ENCODE measurements at places on chromosomes 11 and 22. TPM values are rescaled to one million over a fixed set of nuclear protein-coding genes. Genes with fewer than 3 reads are reported as not detected.

DNA sequence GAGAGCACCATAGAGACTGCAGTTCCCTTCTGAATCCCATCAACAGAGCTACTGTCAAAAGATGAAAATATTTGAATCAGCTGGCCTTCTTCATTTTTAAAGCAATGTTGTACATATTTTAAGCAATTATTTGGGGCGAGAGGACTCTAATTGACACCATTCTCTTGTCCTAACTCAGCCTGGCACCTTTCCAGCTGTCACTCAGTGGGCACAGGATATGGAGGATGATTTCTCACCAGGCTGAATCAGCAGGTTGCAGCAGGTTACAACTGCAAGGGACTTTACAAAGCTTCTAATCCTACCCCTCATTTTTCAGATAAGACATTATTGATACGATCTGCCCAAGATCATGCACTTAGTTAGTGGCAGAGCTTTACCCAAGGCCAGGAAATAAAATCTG is 11.9 kb upstream of the WT1 start:
- no peak overlapping the region for H3K27ac ChIP-seq
- no peak for DNase-seq
- H3K27me3 ChIP-seq: peaks cover 24% of the 10 kb centered on the region
- no peak overlapping the region for H3K4me3 ChIP-seq

DNA sequence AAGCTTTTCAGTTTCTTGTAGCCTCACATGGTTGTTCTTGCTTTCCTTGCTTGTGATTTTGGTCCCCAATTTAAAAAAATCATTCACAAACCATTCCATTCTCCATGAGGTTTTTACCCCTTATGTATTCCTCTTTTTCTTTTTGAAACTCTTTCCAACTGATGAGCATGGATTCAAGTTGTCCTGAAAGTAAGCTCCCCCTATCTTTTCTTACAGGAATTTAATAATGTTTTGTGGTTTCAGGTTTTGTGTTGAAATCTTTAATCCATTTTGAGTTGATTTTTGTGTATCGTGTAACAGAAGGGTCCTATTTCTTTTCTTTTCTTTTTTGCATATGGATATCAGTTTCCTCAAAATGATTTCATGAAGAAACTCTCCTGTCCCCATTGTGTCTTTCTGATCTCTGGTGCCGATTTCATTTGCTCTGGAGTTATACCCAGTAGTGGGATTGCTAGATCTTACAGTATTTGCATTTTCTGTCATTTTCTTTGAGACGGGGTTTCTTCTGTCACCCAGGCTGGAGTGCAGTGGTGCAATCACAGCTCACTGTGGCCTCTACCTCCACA is 58.5 kb downstream of the LRRC74B start:
- H3K4me3 ChIP-seq: no peak overlapping the region
- DNase-seq: no peak
- H3K27ac ChIP-seq: no peak overlapping the region
- H3K36me3 ChIP-seq: no peaks in the 10 kb centered on the region
- peaks cover 35% of the 10 kb centered on the region for H3K4me1 ChIP-seq

GRCh38 chr11:73940801-73941570 is 9.8 kb upstream of the DNAJB13 start:
- no peak overlapping the region for H3K27ac ChIP-seq
- H3K36me3 ChIP-seq: no peaks in the 10 kb centered on the region
- no peaks in the 10 kb centered on the region for H3K4me1 ChIP-seq
- no peak for DNase-seq
- H3K27me3 ChIP-seq: no peaks in the 10 kb centered on the region

Gene CALCB
- 0.22 TPM for total RNA-seq

- H3K36me3 ChIP-seq: no peaks in the 10 kb centered on the region
- H3K4me3 ChIP-seq: no peak overlapping the region
- no peaks in the 10 kb centered on the region for H3K4me1 ChIP-seq
- DNase-seq: no peak
Measured at GRCh38 chr11:32752001-32752400, 42.5 kb downstream of the CCDC73 start.

GRCh38 chr11:73189315-73189714 is 28.8 kb upstream of the P2RY2 start:
- peaks cover 59% of the 10 kb centered on the region for H3K4me1 ChIP-seq
- no peak for DNase-seq
- H3K36me3 ChIP-seq: no peaks in the 10 kb centered on the region
- no peaks in the 10 kb centered on the region for H3K27me3 ChIP-seq
- H3K4me3 ChIP-seq: no peak overlapping the region

DNA sequence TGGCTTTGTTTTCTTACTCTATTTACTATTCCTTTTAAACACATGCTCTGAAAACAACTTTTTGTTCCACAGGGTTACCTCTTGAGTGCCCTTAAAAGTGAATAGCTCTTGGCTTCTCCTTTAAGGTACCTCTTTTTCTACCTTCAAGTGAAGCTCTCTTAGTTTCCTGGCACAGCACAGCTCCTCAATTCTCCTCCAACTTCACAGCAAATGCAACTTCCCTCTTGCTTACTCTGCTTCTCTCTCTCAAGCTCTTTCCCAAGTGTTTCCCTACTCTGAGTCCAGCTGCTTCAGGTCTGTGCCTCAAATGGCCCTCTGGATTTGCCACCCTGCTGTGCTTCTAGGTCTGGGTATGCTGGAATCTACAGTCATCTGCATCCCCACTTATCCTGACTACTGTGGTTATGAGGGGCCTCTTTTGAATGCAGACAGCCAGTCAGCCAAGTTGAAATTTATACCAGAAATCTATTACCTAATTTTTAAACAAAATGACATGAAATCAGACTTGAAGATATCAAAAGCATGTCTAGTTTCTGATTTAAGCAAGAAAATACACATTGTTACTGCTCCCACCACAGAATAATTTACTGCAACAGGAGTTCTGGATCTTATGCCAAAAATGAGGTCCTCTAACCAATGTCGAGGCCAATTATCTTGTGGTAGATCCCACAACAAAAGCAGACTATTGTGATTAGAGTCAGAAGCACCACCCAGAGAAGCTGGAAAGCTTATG is 371.1 kb downstream of the SOX6 start:
- no peak overlapping the region for H3K27ac ChIP-seq
- H3K4me3 ChIP-seq: no peak overlapping the region
- DNase-seq: no peak
- H3K4me1 ChIP-seq: no peaks in the 10 kb centered on the region

GRCh38 chr11:104653407-104653806 is 244.9 kb downstream of the CASP12 start:
- DNase-seq: no peak
- no peak overlapping the region for H3K4me3 ChIP-seq
- no peaks in the 10 kb centered on the region for H3K27me3 ChIP-seq
- no peaks in the 10 kb centered on the region for H3K4me1 ChIP-seq

Gene ANGPTL5
- not detected for total RNA-seq

Gene PANX3
- total RNA-seq: not detected

DNA sequence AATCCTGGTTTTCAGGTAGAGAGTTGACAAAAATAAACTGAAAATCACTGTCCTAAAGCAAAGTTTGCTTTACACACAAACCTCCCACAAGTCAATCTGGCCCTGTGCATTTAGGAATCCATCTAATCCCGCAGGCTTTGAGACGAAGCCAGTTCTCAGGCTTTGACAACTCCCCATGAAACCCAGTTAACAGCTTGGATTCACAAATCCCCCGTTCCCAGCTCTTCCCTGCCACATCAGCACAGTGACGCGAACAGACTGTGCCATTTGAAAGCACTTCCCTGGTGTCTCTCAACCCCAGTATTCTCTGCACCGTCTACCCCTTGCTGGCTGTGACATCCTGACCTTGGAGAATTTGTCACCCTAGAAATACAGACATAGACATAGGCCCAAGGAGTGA is 117.8 kb downstream of the OPCML start:
- no peaks in the 10 kb centered on the region for H3K27me3 ChIP-seq
- no peak overlapping the region for H3K27ac ChIP-seq
- H3K4me1 ChIP-seq: no peaks in the 10 kb centered on the region
- no peak for DNase-seq
- no peaks in the 10 kb centered on the region for H3K36me3 ChIP-seq

GRCh38 chr11:85805387-85805786 is 5.6 kb downstream of the SYTL2 start:
- H3K4me1 ChIP-seq: peaks cover 26% of the 10 kb centered on the region
- no peak for DNase-seq
- H3K4me3 ChIP-seq: no peak overlapping the region
- H3K27ac ChIP-seq: no peak overlapping the region
- no peaks in the 10 kb centered on the region for H3K36me3 ChIP-seq

Gene C22orf42
- not detected for total RNA-seq

- no peak overlapping the region for H3K4me3 ChIP-seq
- H3K27me3 ChIP-seq: no peaks in the 10 kb centered on the region
- no peaks in the 10 kb centered on the region for H3K4me1 ChIP-seq
- no peak overlapping the region for H3K27ac ChIP-seq
- H3K36me3 ChIP-seq: no peaks in the 10 kb centered on the region
Measured at GRCh38 chr11:74650498-74650897, 58.1 kb downstream of the POLD3 start.

DNA sequence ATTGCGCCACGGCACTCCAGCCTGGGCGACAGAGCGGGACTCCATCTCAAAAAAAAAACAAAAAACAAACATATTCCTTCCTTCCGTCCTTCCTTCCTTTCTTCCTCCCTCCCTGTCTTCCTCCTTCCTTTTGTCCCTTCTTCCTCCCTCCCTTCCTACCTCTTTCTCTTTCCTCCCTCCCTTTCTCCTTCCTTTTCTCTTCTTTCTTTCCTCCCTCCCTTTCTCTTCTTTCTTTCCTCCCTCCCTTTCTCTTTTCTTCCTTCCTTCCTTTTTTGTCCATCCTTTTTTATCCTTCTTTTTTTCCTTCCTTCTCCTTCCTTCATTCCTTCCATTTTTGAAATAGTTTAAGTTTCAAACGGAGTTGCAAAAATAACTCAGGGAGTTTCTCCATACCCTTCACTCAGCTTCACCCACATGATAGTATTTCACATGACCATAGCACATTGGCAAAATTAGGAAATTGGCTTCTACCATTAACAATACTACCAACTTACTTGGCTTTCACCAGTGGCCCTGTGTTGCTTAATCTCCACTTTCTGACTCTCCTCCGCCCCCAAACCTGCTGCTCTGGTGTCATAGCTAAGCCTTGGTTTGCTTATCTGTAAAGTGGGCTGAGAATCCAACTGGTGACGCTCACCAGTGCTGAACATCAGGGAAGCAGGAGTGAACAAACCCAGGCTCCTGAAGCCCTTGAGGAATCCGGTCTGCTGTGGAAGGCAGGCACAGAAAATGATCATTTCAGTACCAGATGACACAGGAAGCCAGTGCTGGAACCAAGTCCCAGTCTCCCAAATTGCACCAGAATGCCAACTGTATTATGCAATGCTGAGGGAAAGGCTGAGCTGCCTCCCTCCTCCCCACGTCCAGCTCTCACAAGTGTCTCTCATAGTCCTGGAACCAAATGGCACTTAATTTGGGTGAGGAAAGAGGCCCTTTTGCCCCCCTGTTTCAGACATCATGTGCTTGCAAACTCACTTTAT is 17.2 kb upstream of the CRYBB3 start:
- H3K27ac ChIP-seq: no peak overlapping the region
- peaks cover 7% of the 10 kb centered on the region for H3K36me3 ChIP-seq
- H3K4me1 ChIP-seq: no peaks in the 10 kb centered on the region
- no peaks in the 10 kb centered on the region for H3K27me3 ChIP-seq
- no peak overlapping the region for H3K4me3 ChIP-seq
- DNase-seq: no peak

GRCh38 chr22:50306753-50307749 is at the start of gene PLXNB2:
PLXNB2 (minus strand) TSS chr22:50307646; CDS start chr22:50290584, 17,062 bp downstream.
- H3K27me3 ChIP-seq: no peaks in the 10 kb centered on the region
- peaks cover 58% of the 10 kb centered on the region for H3K4me1 ChIP-seq
- DNase-seq: peak; percentile 56
- peak within 1 kb of the TSS; percentile 91 for H3K4me3 ChIP-seq

- no peak for DNase-seq
- no peaks in the 10 kb centered on the region for H3K36me3 ChIP-seq
- no peak overlapping the region for H3K27ac ChIP-seq
- no peak overlapping the region for H3K4me3 ChIP-seq
Measured at GRCh38 chr11:76588455-76589325, 81.9 kb downstream of the LRRC32 start.

GRCh38 chr11:106463796-106464201 is 386.3 kb downstream of the AASDHPPT start:
- no peaks in the 10 kb centered on the region for H3K4me1 ChIP-seq
- H3K27ac ChIP-seq: no peak overlapping the region
- no peaks in the 10 kb centered on the region for H3K27me3 ChIP-seq
- DNase-seq: no peak

Gene OR52E8
- not detected for total RNA-seq

GRCh38 chr22:35660291-35661127 is 12.3 kb downstream of the APOL6 start:
- H3K27me3 ChIP-seq: no peaks in the 10 kb centered on the region
- no peak overlapping the region for H3K27ac ChIP-seq
- no peaks in the 10 kb centered on the region for H3K4me1 ChIP-seq

DNA sequence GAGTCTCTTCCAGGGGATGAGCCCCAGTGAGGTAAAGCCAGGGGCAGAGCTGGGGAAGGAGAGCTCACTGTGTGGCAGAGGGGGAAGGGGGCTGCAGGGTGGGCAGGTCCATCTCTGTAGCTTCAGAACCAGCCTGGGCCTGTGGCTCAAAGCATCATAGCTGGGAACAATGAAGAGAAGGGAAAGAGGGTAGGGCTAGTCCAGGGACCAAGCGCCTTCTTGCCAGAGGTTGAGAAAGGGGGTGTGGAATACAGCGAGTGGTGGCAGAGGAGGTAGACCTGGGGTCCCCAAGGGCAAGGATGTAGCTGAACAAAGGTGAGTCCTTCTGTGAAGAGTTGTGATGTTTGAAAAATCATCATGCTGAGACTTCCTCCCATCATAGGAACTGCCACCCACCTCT is 1.2 kb upstream of the PLA2G3 start:
- H3K4me1 ChIP-seq: no peaks in the 10 kb centered on the region
- H3K27ac ChIP-seq: no peak overlapping the region
- no peak overlapping the region for H3K4me3 ChIP-seq
- no peak for DNase-seq
- H3K27me3 ChIP-seq: no peaks in the 10 kb centered on the region

GRCh38 chr11:35047179-35047578 is 91.8 kb upstream of the CD44 start:
- H3K27ac ChIP-seq: no peak overlapping the region
- no peak overlapping the region for H3K4me3 ChIP-seq
- H3K4me1 ChIP-seq: no peaks in the 10 kb centered on the region
- no peaks in the 10 kb centered on the region for H3K36me3 ChIP-seq
- DNase-seq: no peak

DNA sequence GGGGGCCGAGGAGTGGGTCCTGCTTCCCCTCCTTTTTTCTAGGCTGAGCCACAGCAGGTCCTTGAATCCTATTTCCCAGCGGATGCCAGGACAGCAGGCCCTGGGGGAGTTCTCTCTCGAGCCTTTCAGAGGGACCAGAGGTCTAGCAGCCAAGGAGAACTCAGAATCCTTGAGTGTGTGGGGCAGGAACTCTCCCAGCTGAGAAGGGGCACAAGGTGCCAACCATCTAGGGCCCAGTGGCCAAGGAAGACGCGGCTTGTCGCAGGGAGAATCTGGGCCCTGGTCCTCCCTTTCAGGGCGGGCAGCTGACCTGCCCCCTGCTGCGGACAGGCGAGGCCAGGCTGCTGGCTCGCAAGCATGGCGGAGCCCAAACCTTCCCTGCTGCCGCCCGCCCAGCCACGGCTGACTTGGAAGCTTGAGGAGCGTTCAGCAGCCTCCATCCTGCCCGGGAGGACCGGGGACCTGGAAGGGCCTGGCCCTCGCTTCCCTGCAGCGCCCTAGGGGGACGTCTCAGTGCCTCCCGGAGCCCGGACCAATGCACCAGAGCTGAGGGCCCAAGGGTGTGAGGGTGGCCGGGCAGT is 972 bp upstream of the TSSC4 start:
- peaks cover 12% of the 10 kb centered on the region for H3K36me3 ChIP-seq
- no peak for DNase-seq
- no peaks in the 10 kb centered on the region for H3K27me3 ChIP-seq
- peak overlapping the region; percentile 83 for H3K27ac ChIP-seq
- H3K4me3 ChIP-seq: peak overlapping the region; percentile 88
- peaks cover 16% of the 10 kb centered on the region for H3K4me1 ChIP-seq

- H3K4me1 ChIP-seq: no peaks in the 10 kb centered on the region
- no peak for DNase-seq
- H3K27me3 ChIP-seq: no peaks in the 10 kb centered on the region
- H3K36me3 ChIP-seq: no peaks in the 10 kb centered on the region
Measured at GRCh38 chr22:34851918-34852662, 213.9 kb upstream of the ISX start.

All from HCT116 (cell line).